Stimulated activated CD8-positive, alpha-beta memory T cell treated with anti-CD3 and anti-CD28 coated beads, Interleukin-12 subunit alpha, Interleukin-12 subunit beta, amount 100 ng/mL, for 4 hours (primary cell): ENCODE measurements at places on chromosomes 11 and 22.

DNA sequence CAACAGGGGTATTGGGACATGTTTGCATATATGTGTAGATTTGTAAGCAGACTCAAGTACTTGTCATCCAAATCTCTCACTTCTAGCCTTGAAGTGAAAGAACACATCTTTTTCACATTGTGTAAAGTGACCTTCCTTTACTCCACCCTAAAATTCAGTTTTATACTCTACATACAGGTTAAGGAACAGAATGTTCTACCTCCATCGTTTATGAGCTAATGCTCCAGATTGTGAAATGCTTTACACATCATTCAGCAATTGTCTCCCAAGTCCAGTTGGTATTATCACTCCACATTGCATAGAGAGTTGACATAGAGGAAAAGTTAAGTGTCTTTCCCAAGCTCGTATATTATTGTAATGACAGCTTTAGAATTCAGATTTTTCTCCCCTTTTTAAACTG is 46.1 kb upstream of the BLID start:
- DNase-seq = no peak

GRCh38 chr11:103970701-103971249 is 65.7 kb upstream of the DDI1 start:
- no peak for DNase-seq

DNA sequence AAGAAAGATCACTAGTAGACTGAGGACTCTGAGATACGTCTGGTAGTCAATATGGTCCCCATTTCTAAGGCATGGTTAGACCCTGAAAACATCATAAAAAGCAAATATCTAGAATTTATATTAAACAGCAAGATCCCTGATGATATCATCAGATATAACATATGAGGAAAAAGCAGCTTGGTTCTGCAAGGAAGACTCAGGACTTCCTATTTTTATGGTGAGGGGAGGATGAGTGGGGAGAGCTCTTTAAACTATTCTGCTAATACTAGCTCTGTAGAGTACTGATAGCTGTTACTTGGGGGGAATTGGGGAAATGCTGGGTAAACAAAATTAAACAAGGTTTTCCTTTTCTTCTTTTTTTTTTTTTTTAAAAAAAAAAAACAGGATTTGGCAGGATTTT is 235.8 kb downstream of the SWAP70 start:
- no peak for DNase-seq

- no peak for DNase-seq
Observed at GRCh38 chr11:59574932-59575502, 40.6 kb downstream of the OSBP start.

DNA sequence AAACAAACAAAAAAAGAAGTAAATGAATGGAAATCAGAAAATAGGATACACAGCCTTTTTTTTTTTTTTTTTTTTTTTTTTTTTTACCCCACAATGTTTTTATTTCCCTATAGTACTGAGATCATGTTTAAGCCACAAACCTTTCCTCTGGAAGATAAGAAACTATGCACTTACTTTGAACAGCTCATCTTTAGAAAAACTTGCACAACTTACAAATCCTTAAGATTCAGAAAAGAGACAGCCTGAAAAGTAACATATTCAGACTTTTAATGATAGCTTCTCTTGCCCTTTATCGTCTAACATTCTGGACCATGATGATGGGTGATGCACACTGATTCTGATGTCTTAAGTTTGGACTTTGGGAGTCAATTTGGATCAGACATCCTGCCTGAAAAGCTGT is 80.3 kb downstream of the TNRC6B start:
- DNase-seq = no peak

- DNase-seq = no peak
Observed at GRCh38 chr11:130865091-130865773, 51.0 kb downstream of the SNX19 start.

DNA sequence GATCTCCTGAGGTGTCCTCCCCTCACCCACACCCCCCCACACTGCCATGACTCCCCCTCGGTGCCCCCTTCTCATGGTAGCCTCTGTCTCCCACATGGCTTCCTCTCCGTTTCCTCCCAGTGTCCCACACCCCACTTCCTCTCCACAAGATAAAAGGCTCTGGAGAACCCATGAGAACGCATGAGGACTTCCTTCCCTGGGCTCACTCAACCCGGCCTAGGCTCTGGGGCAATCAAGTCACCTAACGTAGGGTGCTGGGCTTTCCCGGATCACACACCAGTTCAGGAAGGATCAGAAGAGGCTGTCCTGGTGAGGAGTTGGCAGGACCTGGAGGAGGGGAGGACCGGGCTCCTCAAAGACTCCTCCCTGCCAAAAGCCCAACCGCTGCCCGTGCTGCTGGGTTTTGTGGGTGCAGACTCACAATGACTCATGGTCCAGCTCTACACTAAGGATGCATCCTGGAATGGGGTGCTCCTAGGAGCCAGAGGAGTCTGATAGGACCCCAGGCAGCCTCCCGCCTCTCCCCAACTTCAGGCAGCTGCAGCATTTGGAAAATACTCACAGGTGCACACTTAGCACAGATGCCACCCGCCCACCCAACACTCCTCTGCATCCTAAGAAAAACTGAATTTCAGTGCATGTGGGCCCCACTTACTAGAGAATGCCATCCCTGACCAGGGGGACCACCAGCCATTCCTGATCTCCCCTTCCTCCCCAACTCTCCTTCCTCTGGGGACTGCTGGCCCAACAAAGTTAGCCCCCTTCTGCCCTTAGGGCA is 21.0 kb downstream of the SLC22A12 start:
- DNase-seq = no peak

DNA sequence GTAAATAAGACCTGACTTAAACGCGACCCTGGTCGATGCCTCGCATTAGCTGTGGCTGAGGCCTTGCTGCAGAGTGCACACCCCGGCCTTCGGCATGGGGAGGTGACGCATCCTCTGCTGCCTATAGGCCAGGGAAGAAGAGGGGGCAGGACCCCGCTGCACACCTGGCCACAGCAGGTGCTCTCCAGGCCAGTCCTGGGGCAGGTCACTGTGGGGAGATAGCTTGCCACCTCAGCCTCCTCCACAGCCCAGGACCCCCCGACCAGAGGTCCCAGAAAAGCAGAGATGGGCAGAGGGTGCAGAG is 12.7 kb downstream of the LRFN4 start:
- no peak for DNase-seq

DNA sequence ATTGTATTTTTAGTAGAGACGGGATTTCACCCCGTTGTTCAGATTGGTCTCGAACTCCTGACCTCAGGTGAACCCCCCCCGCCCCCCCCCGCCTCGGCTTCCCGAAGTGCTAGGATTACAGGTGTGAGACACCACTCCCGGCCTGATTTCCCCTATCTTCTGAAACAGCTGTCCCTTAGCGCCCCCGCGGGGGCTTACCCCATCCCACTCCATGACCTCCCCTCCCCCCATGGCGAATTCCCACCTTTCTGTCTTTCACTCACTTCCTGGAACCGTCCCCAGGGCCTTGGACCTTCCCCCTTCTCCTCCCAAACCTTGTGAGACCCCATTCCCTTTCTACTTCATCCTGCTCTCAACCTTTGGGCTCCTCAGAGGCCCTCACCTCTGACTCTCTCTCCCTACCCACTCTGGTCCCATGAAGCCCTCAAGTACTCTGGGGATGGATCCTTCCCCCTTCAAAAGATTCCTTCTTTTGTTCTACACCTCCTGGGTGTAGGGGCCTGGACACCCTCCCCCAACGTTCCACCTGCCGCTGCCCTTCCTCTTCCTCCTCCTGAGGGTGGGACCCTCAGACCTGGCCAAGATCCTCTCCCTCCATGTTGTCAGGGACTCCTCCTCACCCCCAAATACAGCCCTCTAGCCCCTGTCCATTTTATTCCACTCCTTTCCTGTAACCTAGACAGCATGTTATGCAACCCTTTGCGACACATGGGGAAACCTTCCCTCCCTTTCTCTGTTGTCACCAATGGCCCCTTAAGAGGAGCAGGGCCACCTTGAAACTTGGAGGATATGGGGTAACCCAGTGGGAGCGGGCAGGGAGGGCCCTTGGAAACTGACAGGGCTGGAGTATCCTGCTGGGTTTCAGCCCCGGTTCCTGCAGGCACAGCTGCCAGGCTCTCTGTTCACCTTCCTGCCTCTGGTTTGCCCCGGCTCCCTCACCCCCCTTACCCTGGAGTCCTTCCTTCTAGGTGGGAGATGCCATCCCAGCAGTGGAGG is 1.1 kb downstream of the PRDX5 start:
- no peak for DNase-seq

- no peak for DNase-seq
Observed at GRCh38 chr11:67281552-67282150, 7.5 kb upstream of the ANKRD13D start.

DNA sequence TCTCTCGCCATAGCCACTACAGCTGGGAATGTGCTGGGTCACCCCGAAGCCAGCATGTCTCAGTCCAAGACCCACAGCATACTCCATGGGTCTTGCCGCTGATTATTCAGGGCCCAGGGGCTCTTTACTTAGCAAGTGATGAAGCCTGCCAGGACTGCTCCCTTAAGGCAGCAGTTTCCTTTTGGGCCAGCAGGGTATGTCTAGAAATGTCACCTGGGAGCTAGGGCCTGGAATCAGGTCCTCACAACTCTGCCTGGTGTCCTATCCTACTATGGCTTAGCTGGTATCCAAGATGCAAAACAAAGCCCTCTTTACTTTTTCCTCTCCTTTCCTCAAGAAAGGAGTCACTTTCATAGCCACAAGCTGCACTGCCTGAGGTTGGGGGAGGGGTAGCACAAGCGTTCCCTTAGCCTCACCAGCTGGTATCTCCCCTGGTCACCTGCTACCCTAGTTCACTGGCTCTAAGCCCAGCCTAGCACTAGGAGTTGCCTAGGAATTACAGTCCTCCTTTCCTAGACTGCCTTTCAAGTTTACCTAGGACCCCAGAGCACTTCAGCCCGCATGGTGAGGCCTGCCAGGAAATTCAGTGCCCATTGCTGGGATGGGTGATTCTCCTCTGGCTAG is 22.6 kb upstream of the NCR3LG1 start:
- DNase-seq = no peak

DNA sequence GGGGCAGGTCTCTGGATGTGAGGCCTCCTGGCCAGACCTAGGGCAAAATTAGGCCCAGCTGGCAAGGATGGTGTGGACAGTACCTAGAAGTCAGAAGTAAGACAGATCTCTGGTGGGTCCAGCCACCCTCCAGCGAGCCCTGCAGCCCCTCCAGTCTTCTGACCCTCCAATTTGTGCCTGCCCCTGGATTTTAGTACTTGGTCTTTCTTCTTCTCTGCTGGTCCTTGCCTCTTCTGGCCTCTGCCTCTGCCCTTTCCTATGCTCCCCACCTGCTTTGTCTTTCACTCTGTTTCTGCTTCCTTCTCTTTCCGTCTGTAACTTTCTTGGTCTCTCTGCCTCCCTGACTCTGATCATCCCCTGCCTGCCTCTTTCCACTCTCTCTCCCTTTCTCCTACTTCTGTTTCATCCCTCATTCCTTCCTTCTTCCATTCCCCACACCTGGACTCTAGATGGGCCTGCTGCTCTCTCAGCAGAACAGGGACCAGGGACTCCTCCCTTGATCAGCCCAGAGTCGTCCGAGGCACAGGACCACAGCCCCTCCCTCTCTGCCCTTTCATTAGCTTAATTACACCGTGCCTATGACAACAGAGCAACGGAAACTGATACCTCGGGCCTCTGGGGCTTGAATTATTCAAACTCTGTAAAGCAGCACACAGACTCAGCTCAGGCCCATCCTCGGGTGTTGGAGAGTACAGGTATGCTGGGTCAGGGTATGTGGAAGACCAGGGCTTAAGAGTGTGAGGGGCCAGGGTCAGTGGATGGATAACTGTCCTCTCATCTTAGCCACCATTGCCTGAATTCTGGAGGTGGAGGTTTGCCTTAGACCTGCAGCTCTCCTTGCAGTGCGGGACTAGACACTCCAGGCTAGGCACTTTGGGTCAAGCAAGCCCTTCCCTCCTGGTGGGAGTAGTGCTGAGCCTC is at the start of gene CHRNA10:
CHRNA10 (minus strand) TSS at position 51 of the 921 bp plus-strand sequence. CDS start 72 bp downstream, outside the sequence.
- no peak for DNase-seq

GRCh38 chr11:31437742-31438435 is 68.2 kb downstream of the DNAJC24 start:
- DNase-seq = no peak

DNA sequence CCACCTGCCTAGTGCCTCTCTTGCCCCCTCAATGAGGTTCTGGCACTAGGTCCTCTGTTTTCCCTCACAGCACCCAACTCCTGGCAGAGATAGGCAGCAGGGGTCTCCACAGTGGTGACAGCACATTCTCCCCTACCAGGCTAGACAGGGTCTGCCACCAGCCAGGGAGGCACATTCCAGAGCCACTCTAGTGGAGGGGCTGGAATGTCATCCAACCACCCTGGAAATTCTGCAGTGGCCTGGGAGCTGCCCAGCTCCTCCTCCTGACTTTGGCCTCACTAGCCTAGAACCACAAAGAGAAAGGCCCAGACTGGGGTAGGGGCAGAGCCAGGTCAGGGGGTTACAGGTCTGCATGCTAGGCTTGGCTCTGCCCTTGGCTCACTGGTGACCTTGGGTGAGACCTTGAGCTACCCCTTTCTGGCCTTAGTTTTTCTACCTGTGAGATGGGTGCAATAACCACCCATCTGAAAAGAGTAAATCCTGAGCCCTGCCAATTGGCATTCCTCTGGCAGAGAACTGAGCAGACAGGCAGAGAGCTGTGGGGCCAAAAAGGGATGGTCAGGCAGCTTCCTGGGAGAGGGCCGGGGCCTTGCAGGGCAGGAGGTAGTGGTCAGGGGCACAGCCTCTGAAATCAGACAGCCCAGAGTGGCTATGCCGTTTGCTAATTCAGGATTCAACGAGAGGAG is 7.1 kb downstream of the P2RY2 start:
- DNase-seq = no peak

GRCh38 chr11:124256076-124256475 is at the start of gene OR8G5:
Gene OR8G5 (plus strand): TSS chr11:124256376. CDS start chr11:124264932, 8,556 bp downstream.
- no peak for DNase-seq

DNA sequence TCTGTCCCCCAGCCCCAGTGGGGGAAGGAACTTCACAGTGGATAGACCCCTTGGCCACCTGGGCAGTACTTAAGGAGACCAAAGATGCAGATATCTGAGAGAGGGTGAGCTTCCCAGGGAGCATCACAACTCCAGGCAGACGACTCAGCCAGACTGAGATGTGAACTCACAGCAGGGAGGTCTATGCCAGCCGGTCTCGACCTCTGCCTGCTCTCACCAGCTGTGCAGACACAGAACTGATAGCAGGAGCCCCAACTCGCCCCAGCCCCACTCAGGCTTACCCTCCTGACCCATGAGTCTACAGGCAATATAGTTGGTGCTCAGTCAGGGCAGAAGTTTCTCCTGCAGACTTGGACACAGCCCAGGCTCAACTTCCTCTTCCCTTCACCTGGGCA is 29.7 kb upstream of the ACCSL start:
- no peak for DNase-seq

- no peak for DNase-seq
Observed at GRCh38 chr22:31613286-31613903, 48.6 kb downstream of the PISD start.
